ENCODE measurements at places on chromosomes 11 and 22.

DNA sequence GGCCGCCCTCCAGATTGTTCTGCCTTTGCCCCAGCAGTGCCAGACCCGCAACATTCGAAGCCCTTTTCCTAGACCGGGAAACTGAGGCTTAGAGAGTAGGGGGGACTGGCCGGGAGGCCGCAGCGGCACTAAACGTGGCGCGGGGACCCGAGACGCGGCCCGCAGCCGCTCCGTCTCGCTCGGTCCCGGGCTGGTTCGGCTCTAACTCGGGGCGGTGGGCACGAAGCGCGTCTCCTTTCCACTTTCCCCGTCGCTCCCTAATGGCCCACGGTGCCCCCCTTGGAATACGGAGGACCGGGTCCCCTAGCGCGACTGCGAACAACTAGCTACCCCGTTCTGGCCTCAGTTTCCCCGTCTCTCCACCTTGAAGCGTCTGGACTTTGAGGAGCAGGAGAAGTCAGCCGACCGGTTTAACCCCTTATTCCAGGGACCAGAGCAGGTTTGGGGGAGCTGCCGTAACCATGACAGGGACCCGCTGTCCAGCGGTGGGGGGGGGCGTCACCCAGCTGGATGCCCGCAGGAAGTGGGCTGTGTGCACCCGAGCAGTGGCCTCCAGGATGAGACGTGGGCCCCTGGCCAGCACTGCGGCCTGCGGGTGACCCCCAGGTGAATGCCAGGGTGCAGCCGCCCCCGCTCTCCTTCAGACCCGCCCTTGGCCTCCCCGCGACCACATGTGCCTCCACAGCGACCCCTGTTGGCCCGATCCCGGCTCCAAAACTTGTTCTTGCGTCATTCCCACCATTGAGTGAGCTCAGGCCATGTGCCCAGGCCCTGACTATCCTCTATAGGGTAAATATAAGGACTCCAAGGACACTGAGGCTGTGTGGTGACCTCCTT, 1.1 kb downstream of the CDC42EP1 start:
- peak; percentile 79 for DNase-seq

GRCh38 chr11:33777906-33778305, 3.6 kb upstream of the FBXO3 start:
- DNase-seq: no peak

DNA sequence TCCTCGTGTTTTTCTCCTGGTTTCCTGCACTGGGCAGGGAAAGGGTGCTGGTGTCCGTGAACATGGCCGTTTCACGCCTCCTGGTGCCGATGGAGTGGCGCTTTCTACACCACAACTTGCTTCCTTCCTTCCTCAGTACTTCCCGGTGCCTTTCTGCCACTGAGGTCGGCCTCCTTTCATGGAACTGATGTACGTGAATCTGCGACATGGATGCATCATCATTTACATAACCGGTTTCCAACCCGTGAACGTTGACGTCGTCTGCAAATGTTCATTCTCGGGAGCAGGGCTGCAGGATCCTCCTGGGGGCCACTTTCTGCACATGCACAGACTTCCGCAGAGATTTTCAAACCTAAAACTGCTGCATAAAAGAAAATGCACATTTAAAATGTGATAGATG, 474.4 kb downstream of the BRD1 start:
- DNase-seq: no peak

DNA sequence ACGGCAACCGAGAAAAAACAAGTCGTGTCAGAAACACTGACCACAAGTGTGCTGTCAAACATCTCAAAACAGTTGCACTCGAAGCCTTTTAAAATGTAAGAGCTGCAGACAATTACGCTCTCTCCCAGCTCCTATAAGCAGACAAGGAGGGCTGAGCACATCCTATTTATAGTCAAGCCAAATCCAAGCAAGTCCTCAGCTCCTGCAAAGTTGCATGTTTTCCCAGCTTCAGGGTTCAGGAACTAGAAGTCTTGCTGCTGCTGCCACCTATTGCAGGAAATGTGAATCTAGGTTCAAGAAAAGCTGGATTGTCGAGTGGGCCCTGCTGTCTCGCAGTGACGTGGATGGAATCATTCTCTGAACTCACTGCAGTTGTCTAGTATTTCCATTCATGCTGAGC, 15.5 kb downstream of the EFCAB6 start:
- no peak for DNase-seq

DNA sequence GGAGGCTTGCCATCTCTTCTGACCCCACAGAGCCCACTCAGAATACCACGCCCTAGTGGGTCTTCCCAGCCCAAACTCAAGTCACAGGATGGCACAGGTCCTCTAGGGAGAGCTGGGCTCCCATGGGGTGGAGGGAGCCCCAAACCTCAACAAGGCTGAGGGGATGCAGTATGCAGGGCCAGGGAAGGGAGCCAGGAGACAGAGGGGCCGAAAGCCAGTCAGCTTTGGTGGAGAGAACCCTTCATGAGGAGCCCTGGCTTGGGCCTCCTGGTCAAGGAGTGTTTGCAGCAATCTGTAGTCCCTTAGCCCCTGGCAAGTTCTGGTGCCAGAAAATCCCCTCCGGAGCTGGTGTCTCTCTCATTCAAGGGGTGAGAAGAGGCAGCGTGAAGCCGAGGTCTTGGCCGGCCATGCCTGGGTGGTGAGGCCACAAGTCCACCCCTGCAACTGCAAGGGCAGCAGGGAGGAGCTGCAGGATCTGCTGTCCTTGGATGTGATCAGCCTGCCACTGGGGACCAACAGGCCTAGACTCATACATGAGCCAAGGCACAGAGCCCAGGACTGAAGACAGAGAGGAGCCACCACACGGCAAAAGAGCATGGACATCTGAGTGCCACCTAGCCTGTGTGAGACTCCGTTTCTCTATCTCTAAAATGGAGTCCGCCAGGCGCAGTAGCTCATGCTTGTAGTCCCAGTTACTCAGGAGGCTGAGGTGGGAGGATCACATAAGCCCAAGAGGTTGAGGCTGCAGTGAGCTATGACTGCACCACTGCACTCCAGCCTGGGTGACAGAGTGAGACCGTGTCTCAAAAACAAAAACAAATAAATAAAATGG, 24.1 kb downstream of the NEAT1 start:
- DNase-seq: peak; percentile 21

- DNase-seq: no peak
These were observed 12.5 kb downstream of the SYNGR1 start for GRCh38 chr22:39362271-39362670.

DNA sequence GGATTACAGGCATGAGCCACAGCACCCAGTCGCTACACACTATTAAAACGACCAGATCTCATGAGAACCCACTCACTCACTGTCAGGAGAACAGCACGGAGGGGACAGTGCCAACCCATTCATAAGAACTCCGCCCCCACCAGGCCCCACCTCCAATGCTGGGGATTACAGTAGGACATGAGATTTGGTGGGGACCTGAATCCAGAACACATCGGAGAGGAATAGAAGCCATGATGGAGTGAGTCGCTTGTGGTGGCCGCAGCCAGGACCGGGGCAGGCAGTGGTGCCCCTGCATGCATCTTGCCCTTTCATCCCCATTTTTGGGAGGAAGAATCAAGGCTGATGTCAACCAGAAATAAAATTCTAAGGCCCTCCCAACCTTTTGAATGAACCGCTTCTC, 8.7 kb downstream of the NADSYN1 start:
- DNase-seq: no peak

- DNase-seq: peak; percentile 48
These were observed 11.5 kb downstream of the P2RX3 start for GRCh38 chr11:57349491-57350274.

DNA sequence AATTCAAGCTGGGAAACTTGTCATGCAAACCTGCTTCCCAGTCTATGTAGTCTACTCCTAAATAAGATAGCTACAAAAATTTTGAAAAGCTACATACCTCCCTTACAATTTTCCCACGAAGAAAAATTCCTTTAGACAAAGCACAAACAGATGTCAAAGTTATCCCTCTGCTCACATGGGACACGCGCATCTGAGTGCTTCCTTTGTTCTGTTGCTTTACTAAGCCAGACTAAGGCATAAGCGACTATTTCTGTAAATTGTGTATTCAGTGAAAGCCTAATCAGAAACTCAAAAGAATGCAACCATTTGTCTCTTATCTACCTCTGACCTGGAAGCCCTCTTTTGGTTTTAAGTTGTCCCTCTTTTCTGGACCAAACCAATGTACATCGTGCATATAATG, 583.7 kb upstream of the B3GAT1 start:
- no peak for DNase-seq

GRCh38 chr11:17379383-17380180, 8.9 kb downstream of the KCNJ11 start:
- DNase-seq: no peak

- no peak for DNase-seq
These were observed 116.9 kb upstream of the LDLRAD3 start for GRCh38 chr11:35826949-35827348.

DNA sequence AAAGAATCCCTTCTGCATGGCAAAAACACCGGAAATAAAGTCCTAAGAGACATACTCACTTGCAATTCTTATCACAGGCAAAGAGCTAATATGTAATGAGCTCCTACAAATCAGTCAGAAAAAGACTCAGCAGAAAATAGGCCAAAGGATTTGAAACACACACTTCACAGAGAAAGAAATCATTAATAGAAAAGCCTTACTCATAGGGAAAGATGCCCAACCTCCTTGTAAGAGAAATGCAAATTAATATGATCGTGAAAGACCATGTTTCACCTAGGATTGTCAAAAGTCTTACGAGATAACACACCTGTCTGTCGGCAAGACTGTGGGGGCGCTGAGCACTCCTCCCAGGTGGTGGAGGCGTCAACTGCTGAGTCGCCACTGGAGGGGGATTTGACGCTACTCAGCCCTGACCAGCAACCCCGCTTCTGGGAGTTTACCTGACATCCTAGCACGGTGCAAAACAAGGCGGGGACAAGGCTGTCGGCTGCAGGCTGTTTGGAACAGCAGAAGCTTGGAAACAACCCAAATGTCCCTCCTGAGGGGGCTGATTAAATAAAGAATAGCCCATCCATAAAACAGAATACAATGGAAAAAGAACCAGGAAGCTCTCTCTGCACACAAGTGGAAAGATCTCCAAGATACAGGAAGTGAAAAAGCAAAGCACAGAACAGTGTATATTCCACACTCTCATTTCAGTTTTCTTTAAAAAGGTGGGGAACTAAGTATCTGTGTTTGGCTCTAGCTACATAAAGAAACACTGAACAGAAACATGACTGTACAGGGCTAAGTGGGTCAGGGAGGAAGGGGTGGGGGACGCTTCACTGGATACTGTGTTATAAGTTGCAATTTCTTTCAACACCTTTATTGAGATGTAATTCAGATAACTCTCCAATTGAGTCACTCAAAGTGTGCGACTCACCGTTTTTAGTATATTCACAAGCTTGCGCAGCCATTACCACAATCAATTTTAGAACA, 11.5 kb downstream of the CSNK1E start:
- peak; percentile 43 for DNase-seq

GRCh38 chr11:95451682-95452081, 220.7 kb upstream of the SESN3 start:
- DNase-seq: no peak

DNA sequence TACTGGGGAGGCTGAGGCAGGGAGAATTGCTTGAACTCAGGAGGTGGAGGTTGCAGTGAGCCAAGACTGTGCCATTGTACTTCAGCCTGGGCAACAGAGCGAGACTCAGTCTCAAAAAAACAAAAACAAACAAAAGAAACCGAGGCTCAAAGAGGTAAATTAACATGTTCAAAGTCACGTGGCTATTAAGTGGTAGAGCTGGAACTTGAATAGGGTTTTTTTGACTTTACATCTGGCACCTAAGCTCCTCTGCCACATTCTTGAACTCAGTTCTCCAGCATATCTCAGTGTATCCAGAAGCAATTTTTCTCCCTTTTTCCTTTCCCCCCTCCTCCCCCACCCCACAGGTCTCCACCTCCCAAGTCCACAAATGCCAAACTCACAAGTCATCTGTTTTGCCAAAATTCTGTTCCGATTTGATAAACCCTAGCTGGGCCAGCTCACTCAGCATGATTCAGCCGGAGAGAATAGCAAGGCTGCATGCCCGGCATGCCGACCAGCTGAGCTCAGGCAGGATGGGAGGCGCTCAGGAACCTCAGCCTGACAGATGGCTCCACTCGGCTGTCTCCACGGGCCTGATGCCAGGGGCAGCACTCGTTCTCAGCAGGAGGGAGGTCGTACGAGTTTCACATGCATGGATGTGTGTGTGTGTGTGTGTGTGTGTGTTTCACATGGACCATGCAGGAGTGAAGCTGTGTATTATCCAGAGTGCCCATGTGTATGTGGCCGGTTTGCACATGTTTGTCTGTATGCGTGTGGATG, 63.2 kb upstream of the RRAS2 start:
- peak; percentile 98 for DNase-seq

DNA sequence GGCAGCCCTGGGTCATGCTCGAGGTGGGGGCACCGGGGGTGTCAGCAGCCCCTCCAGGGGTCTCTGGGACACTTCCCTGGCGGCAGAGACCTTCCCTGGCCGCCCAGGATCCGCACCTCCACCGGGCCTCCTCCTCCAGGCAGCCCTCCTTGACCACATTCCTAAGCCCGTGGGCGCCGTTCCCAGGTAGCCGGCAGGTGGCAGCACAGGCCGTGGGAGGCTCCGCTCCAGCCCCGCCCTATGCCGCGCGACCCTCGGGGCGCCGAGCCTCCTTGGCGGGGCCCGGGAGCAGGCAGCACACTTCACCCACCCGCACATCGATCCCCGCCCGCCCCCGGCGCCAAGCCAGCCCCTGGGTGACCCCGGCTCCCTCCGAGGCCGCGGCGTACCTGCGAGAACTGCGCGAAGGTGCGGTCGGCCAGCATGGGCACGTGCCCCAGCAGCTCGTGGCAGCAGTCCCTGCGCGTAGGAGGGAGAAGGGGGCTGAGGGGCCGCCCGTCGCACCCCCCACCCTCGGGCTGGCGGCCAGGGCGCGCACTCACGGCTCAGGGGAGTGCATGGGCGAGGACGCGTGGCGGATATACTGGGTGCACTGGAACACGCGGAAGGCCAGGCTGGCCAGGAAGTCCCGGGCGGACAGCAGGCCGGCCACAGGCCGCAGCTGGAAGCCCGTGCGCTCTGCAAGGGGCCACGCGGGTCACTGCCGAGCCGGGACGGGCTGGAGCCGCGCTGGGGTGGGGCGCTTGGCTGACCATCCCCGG, 5.3 kb upstream of the INS start:
- no peak for DNase-seq

DNA sequence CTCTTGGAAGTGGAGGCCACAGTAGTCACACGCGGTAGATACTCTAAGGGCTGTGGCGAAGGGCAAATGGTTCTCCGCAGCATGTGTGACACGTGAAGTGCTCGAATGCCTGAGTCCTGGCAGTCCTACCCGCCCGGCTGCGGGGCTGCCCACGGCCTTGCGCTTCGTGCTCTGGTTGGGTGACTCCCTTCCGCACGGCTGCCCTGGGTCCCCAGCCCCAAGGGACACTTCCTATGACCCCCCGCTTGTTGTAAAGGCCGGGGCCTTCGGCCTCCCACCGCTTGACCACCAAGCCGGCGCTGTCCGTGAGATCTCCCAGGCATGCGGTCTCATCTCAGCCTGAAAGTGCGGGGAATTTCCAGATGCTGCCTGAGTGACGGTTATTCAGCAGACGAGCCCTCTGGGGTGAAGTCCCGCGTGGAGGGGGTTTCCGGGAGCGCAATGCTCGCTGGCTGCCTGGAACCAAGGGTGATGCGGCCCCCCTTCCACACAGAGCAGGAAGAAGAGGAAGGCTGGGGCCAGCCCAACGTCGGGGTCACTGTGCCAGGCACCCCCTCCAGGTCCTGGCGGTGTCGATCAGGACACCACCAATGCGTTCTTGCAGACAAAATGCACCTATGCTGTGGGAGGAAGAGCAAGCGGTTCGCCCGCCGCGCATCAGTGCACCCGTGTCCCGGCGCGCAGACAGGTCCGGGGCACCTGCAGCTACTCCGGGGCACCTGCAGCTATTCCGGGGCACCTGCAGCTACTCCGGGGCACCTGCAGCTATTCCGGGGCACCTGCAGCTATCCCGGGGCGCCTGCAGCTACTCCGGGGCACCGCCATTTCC, 171.2 kb downstream of the OPCML start:
- no peak for DNase-seq

- no peak for DNase-seq
These were observed 584.0 kb upstream of the RAG2 start for GRCh38 chr11:37182031-37182430.

Data from RCC 7860 (cell line).